ENCODE measurements at places on chromosomes 5 and 9. TPM values are rescaled to one million over a fixed set of nuclear protein-coding genes. Genes with fewer than 3 reads are reported as not detected.
A peak's percentile ranks its signal among the peaks of the same experiment; 100 is the strongest.

DNA sequence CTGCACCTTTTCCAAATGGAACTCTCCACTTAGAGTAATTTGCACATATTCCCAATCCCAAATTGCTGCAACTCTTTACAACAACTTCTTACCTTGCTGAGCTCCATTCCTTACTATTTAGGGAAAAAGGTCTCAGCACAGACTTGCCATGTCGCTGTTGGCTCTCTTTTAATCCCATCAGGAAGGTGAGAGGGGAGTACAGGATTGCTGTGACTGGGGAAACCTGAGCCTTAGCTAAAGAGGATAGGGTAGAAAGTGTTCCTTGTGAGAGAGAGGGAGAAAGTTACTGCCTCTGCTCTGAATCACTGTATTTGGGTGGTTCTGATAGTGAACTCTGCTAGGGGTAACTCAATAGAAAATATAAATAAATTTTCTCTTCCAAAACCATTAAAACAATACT, 43.7 kb upstream of the GABRA1 start:
- H3K4me3 ChIP-seq: no peak overlapping the region
- H3K36me3 ChIP-seq: no peaks in the 10 kb centered on the region

DNA sequence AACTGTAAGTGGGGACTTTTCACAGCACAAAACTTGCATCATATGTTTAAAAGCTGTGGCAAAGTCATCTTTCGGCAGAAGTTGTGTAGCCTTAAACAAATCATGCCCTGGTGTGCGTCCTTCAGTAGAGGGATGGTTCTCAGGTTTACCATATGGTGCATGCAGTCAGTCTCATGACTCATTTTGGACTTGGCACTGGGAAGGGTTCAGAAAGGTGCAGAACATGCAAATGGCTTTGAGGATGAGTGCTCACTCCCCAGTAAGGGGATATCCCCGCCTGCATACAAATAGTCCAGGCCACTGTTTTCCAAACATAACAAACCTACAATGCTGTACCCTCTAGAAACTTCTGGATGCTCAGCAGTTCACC, 260.3 kb downstream of the NDUFS4 start:
- H3K27ac ChIP-seq: no peak overlapping the region
- no peaks in the 10 kb centered on the region for H3K27me3 ChIP-seq
- H3K4me1 ChIP-seq: peaks cover 2% of the 10 kb centered on the region

- H3K4me3 ChIP-seq: no peak overlapping the region
- no peak overlapping the region for H3K27ac ChIP-seq
Observed at GRCh38 chr5:111545031-111545430, 32.7 kb upstream of the STARD4 start.

- peak overlapping the region; percentile 98 for H3K27ac ChIP-seq
- no peak overlapping the region for H3K4me3 ChIP-seq
- H3K36me3 ChIP-seq: no peaks in the 10 kb centered on the region
- peaks cover 46% of the 10 kb centered on the region for H3K4me1 ChIP-seq
- H3K27me3 ChIP-seq: no peaks in the 10 kb centered on the region
Observed at GRCh38 chr5:132498152-132498551, 7.6 kb upstream of the IRF1 start.

- no peak overlapping the region for H3K4me3 ChIP-seq
- no peaks in the 10 kb centered on the region for H3K36me3 ChIP-seq
- no peaks in the 10 kb centered on the region for H3K4me1 ChIP-seq
- DNase-seq: peak; percentile 19
- no peaks in the 10 kb centered on the region for H3K27me3 ChIP-seq
Observed at GRCh38 chr5:83097689-83098231, 20.4 kb downstream of the XRCC4 start.

DNA sequence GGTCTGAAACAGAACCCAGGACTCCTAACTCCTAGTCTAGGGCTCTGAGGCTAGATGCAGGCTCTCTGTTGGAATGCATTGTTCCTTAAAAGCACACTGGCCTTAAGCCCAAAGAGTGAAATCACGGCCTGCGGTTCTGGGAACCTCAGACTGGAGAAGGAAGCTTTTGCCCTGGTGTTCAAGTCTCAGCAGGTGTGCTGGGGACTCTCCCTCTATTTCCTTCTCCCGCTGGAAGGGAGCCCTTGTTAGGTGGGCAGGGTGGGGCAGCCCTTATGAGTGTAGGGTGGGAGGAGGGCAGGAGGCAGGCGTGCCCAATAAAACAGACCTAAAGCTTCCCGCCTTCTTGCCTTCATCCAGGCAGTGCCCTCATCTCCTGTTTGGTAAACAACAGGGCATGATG, 1.8 kb upstream of the PPARGC1B start:
- no peak for DNase-seq
- peaks cover 14% of the 10 kb centered on the region for H3K4me1 ChIP-seq
- H3K27ac ChIP-seq: no peak overlapping the region
- H3K4me3 ChIP-seq: no peak overlapping the region
- H3K36me3 ChIP-seq: no peaks in the 10 kb centered on the region

- H3K4me3 ChIP-seq: no peak overlapping the region
- H3K36me3 ChIP-seq: no peaks in the 10 kb centered on the region
- no peaks in the 10 kb centered on the region for H3K27me3 ChIP-seq
- DNase-seq: no peak
- no peaks in the 10 kb centered on the region for H3K4me1 ChIP-seq
- no peak overlapping the region for H3K27ac ChIP-seq
Observed at GRCh38 chr9:19252174-19252884, 21.8 kb downstream of the DENND4C start.

GRCh38 chr9:21689854-21690253, 112.6 kb upstream of the MTAP start:
- DNase-seq: no peak
- H3K36me3 ChIP-seq: no peaks in the 10 kb centered on the region
- H3K27me3 ChIP-seq: no peaks in the 10 kb centered on the region
- H3K27ac ChIP-seq: no peak overlapping the region

DNA sequence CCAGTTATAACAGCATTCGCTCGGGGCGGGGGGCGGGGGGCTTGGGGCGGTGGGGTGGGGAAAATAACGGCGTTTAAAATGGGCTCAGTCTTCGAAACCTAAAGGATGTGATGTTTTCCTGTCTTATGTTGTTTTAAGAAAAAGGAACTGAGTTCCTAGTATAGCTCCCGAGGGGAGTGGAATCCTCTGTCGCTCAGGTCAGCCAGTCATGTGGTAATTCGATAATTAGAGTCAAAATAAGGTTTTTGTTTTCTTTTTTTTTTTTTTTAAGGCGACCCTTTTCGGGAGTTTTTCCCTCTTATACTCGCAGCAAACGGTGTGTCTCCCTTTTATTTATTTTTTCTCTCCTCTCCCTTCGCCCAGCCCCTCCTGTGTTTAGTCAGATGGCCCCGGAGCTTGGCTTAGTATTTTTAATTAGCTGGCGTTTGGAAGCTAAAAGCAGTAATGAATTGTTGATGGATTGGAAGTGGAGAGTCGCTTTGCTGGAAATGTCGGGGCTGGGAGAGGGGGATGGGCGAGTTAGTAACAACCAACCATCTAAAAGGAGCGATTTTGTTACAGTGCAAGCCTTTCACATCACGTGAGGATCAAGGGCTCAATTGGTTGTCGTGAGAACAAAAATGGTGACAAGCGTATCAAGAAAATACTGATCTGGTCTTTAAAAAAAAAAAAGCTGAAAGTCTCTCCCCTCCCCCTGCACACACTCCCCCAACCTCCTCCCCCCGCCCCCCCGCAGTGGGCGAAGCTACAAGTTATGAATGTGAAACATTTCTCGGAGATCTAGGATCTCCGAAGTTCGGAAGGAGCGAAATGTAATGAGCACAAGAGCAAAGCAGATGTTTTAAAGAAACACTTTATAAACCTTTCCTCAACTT, 714 bp upstream of the ZNF608 start:
- H3K36me3 ChIP-seq: no peaks in the 10 kb centered on the region
- peak overlapping the region; percentile 65 for H3K4me3 ChIP-seq
- no peaks in the 10 kb centered on the region for H3K27me3 ChIP-seq
- peaks cover 26% of the 10 kb centered on the region for H3K4me1 ChIP-seq

- H3K4me3 ChIP-seq: no peak overlapping the region
- H3K4me1 ChIP-seq: no peaks in the 10 kb centered on the region
- no peak for DNase-seq
- no peaks in the 10 kb centered on the region for H3K27me3 ChIP-seq
- no peak overlapping the region for H3K27ac ChIP-seq
Observed at GRCh38 chr5:55969956-55970355, 24.8 kb downstream of the IL6ST start.

DNA sequence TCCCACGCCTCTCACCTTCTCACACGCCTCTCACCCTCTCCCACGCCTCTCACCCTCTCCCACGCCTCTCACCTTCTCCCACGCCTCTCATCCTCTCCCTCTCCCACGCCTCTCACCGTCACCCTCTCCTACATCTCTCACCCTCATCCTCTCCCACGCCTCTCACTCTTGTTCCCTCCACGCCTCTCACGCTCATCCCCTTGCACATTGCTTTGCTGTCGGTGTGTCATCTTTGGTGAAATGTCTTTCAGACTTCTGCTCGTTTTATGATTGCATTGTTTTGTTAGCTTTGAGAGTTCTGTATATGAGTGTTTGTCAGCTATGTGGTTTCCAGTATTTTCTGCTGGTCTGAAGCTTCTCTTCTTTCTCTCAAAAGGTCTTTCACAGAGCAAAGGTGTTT, 102.7 kb downstream of the EHMT1 start:
- no peak overlapping the region for H3K4me3 ChIP-seq
- H3K36me3 ChIP-seq: peaks cover 36% of the 10 kb centered on the region
- no peaks in the 10 kb centered on the region for H3K4me1 ChIP-seq

DNA sequence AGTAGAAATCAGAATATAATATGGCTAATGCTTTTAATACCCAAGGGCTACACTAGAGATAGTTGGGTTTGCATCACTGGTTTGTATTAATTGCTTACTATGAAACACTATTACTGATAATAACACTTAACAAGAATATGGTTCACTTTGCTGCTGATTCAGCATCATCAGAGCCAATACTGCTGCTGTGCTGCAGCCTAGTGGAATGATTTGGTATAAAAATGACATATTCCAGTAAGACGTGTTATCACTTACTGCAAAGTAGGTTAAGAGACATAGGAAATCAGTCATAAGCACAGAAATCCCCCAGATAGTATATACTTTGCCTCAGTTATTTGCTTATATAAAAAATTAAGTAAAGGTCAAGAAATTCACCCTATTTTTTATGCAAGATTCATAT, 2.8 kb downstream of the CDH10 start:
- no peak overlapping the region for H3K4me3 ChIP-seq
- DNase-seq: peak; percentile 56
- H3K4me1 ChIP-seq: no peaks in the 10 kb centered on the region
- H3K27me3 ChIP-seq: no peaks in the 10 kb centered on the region
- no peak overlapping the region for H3K27ac ChIP-seq

DNA sequence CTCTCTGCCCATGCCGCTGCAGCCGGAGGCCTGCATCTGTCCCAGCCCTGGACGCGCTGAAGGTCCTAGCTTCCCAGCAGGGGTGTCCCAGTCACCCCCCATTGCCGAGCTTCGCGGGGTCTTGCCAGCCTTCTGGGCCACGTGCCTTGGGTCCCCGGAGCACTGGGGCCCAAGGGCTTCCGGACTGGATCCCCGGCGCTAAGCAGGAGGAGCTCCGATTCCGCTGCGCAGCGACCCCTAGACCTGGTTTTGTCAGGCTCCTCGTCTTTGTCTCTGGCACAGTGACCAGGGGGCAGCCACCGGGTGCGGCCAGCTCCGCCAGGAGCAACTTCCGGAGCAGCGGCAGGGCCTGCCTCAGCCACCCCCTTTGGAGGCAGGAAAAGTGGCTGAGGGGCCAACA, 3.3 kb upstream of the IRX1 start:
- no peak overlapping the region for H3K27ac ChIP-seq
- peaks cover 82% of the 10 kb centered on the region for H3K27me3 ChIP-seq
- no peaks in the 10 kb centered on the region for H3K36me3 ChIP-seq
- H3K4me3 ChIP-seq: no peak overlapping the region
- peaks cover 15% of the 10 kb centered on the region for H3K4me1 ChIP-seq

GRCh38 chr9:36959681-36960574, 74.1 kb downstream of the PAX5 start:
- H3K36me3 ChIP-seq: no peaks in the 10 kb centered on the region
- H3K4me3 ChIP-seq: no peak overlapping the region
- DNase-seq: no peak
- H3K27ac ChIP-seq: no peak overlapping the region

DNA sequence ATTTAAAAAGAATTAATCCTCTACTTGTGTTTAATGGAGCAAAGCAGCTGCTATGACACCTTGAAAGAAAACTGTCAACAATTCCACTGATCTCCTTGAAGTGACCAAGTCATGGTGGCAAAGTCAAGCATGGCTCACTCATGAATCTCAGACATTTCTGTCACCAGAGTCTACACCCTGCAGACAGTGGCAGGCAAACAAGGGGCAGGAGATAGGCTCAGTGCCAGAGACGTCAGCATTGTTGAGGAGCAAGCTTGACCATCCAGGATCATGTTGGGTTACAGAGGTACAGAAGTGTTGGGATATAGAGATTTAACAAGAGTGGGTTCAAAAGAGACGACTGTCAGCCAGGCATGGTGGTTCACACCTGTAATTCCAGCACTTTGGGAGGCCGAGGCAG, 16.1 kb upstream of the VPS13A start:
- no peak overlapping the region for H3K27ac ChIP-seq
- DNase-seq: no peak
- no peaks in the 10 kb centered on the region for H3K36me3 ChIP-seq
- no peak overlapping the region for H3K4me3 ChIP-seq
- no peaks in the 10 kb centered on the region for H3K4me1 ChIP-seq

- H3K27me3 ChIP-seq: no peaks in the 10 kb centered on the region
- no peaks in the 10 kb centered on the region for H3K4me1 ChIP-seq
- H3K36me3 ChIP-seq: no peaks in the 10 kb centered on the region
- DNase-seq: peak; percentile 30
Observed at GRCh38 chr5:96483878-96484277, 50.8 kb upstream of the PCSK1 start.

DNA sequence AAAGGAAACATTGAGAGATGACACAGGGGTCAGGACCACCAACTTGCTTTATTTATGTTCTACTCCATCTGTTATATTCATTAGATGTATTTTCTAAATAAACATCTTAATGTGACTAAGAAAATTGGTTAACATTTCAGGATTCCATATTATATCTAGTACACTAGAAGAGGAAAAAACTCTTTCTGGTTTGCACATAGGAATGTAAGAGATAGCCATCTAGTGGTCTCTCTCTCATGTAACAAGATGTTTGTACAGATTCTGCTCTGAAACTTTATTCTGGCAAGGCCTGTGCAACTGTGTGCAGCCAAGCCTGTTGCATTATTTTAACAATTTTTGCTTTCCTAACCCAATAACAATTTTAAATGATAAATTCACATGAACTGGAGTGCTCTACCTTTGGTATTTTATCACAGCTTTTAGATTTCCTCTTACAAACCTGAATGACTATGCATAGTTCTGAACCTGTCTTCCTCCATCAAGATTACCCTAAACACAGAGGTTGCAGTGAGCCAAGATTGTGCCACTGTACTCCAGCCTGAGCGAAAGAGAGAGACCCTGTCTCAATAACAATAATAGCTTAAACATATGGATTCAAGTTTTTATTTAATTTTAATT, 148.2 kb downstream of the GIN1 start:
- DNase-seq: peak; percentile 77
- H3K27me3 ChIP-seq: no peaks in the 10 kb centered on the region
- H3K36me3 ChIP-seq: peaks cover 2% of the 10 kb centered on the region
- H3K4me3 ChIP-seq: no peak overlapping the region
- no peak overlapping the region for H3K27ac ChIP-seq

Gene SLC26A2
- total RNA-seq: 11.9 TPM

Gene LIX1
- 5.3 TPM for total RNA-seq

Gene TNFAIP8
- 12.7 TPM for total RNA-seq

Gene TARS1
- 93.5 TPM for total RNA-seq

Gene MZB1
- 0.62 TPM for total RNA-seq

Gene ADAMTS6
- 3.2 TPM for total RNA-seq

Gene LRRC19
- not detected for total RNA-seq
